ENCODE measurements at places on chromosomes 1 and 21. TPM values are rescaled to one million over a fixed set of nuclear protein-coding genes. Genes with fewer than 3 reads are reported as not detected.

DNA sequence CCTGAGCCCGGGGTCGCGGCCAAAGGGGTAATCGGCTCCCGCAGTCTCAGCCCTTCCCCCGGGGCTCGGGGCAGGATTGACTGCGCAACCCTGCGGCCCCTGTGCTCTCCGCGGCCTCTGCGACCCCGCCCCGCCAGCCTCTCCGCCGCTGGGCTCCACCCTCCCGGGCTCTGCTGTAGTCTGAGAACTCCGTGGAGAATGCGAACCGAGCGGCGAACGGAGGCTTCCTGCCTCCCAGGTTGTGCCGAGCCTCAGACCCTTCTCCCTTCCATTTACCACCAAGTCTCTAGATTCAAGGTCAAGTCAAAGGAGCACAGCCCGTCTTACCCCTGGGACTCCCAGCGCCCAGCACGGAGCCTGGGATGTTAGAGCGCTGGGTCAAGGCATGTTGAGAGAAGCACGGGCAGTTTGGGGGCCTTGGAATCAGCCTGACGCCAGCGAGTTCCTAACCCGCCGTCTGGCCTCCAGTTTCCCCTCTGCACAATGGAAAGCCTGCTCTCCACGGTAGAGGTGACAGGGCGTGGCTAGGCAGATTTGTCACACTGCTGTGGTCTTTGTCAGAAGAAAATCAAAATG, 3.0 kb downstream of the ATP2B4 start:
- H3K4me3 ChIP-seq = peak overlapping the region; percentile 94
- H3K4me1 ChIP-seq = peaks cover 59% of the 10 kb centered on the region
- H3K36me3 ChIP-seq = no peaks in the 10 kb centered on the region
- H3K27me3 ChIP-seq = peaks cover 29% of the 10 kb centered on the region
- DNase-seq = peak; percentile 58

GRCh38 chr1:107132780-107133179, 8.1 kb upstream of the NTNG1 start:
- H3K4me3 ChIP-seq = no peak overlapping the region
- no peaks in the 10 kb centered on the region for H3K36me3 ChIP-seq
- H3K27ac ChIP-seq = no peak overlapping the region
- peaks cover 54% of the 10 kb centered on the region for H3K27me3 ChIP-seq
- no peaks in the 10 kb centered on the region for H3K4me1 ChIP-seq

SPRR4 gene
- not detected for total RNA-seq

- H3K36me3 ChIP-seq = peaks cover 16% of the 10 kb centered on the region
- no peak overlapping the region for H3K27ac ChIP-seq
- no peaks in the 10 kb centered on the region for H3K4me1 ChIP-seq
- no peak for DNase-seq
- H3K4me3 ChIP-seq = no peak overlapping the region
These were observed 18.7 kb downstream of the CEP85 start for GRCh38 chr1:26252718-26253117.

DNA sequence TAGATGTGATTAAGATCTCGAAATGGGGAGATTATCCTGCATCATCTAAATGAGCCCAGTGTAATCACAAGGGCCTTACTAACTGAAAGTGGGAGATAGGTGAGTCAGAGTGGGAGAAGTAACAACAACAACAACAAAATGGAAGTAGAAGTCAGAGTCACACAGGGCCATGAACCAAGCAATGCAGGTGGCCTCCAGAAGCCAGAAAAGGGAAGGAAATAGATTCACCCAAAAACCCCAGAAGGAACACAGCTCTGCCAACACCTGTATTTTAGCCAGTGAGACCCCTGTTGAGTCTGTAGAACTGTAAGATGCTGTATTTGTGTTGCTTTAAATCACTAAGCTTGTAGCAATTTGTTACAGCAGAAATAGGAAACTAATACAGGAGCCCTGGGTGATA, 4.1 kb downstream of the TAGLN2 start:
- DNase-seq = no peak
- no peak overlapping the region for H3K27ac ChIP-seq
- peaks cover 34% of the 10 kb centered on the region for H3K4me1 ChIP-seq
- H3K4me3 ChIP-seq = no peak overlapping the region
- H3K27me3 ChIP-seq = peaks cover 33% of the 10 kb centered on the region

FCRL4 gene
- total RNA-seq = not detected

GRCh38 chr1:237249120-237249519, 207.1 kb downstream of the RYR2 start:
- H3K4me3 ChIP-seq = no peak overlapping the region
- H3K27me3 ChIP-seq = no peaks in the 10 kb centered on the region
- no peak overlapping the region for H3K27ac ChIP-seq
- no peak for DNase-seq
- H3K36me3 ChIP-seq = no peaks in the 10 kb centered on the region

DNA sequence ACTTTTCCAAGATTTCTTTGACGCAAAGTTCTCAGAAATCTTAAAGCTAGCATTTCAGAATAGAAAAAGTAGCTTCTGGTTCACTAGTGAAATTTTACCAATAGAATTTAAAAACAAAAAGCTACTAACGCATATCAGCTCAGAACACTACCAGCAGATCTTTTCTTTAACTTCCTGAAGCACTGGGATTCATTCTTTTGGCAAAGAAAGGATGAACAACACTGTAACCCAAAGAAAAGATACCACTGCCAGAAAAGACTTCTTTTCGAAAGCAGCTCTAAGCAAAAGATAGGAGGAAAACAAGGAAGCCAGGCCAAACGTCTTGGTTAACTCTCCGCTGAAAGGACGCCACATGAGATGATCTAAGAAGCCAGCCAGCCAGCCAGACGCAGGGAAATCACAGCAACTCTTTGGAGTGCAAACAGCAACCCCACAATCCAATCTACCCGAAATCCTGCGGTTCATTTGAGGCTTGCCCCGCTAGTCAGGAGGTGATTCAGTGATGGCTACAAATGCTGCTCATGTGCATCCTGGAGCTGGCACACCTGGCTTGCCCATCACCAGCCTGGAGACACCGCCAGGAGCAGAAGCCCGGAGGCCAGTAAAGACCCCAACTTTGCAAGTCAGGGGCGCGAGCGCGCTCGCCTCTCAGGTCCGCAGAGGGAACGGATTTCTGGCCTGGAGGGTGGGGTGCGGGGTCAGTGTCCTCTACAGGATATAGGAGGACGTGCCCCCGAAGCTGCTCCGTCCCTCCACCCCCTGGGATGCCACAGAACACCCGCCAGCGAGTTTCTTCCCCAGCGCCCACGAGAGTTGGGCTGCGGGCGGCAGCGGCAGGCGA, 812 bp downstream of the NBPF1 start:
- H3K27me3 ChIP-seq = no peaks in the 10 kb centered on the region
- H3K36me3 ChIP-seq = no peaks in the 10 kb centered on the region
- H3K4me3 ChIP-seq = no peak overlapping the region
- no peak overlapping the region for H3K27ac ChIP-seq

C1QB gene
- not detected for total RNA-seq

KRTAP21-3 gene
- not detected for total RNA-seq

VAV3 gene
- total RNA-seq = 2.6 TPM

GRCh38 chr1:193417945-193418744, 231.7 kb upstream of the B3GALT2 start:
- no peak overlapping the region for H3K4me3 ChIP-seq
- H3K27ac ChIP-seq = no peak overlapping the region
- no peaks in the 10 kb centered on the region for H3K27me3 ChIP-seq
- H3K4me1 ChIP-seq = no peaks in the 10 kb centered on the region
- no peak for DNase-seq
- no peaks in the 10 kb centered on the region for H3K36me3 ChIP-seq

DNA sequence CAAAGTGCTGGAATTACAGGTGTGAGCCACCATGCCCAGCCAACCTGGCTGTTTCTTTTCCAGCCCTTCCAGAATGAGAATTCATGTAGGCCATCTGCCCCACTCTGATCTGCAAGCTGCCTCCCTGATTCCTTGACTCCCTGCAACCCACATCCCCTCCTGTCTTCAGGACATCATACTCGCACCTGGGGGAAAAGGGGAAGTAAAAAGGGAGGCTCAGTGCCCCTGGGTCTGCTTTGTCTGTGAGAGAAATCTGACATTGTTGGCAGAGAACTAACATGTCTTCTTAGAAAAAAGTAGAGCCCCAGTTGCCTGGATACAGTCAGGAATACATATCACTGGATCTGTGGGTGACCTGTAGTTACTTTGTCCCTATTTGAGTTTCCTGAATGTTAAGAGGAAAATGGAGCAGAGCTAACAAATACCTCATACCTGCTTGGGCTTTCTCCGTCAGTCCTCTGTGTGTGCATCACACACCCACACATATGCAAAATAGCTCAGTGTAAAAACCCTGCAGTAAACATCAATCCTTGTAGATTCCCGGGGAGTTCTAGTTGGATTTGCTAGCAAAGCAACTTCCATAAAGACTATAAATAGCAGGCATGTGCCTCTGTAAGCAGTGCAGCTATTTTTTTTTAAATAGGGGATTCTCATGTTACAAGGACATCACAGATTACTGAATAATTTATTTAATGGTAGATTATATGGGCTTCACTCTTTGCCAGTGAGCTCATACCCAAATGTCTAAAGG, 62.9 kb downstream of the TEX35 start:
- H3K27ac ChIP-seq = no peak overlapping the region
- H3K4me1 ChIP-seq = peaks cover 6% of the 10 kb centered on the region
- H3K4me3 ChIP-seq = no peak overlapping the region
- H3K27me3 ChIP-seq = no peaks in the 10 kb centered on the region

UMODL1 gene
- total RNA-seq = not detected

GRCh38 chr1:8878448-8878697, at the start of gene ENO1:
ENO1 (minus strand) TSS chr1:8878686; CDS start chr1:8874908, 3,778 bp downstream.
- peaks cover 49% of the 10 kb centered on the region for H3K4me1 ChIP-seq
- H3K27ac ChIP-seq = peak within 1 kb of the TSS; percentile 99
- peaks cover 4% of the 10 kb centered on the region for H3K27me3 ChIP-seq
- DNase-seq = no peak
- peaks cover 15% of the 10 kb centered on the region for H3K36me3 ChIP-seq

- H3K4me3 ChIP-seq = peak within 1 kb of the TSS; percentile 68
- no peaks in the 10 kb centered on the region for H3K27me3 ChIP-seq
- H3K27ac ChIP-seq = no peak within 1 kb of the TSS
- H3K4me1 ChIP-seq = peaks cover 9% of the 10 kb centered on the region
- DNase-seq = no peak
- peaks cover 7% of the 10 kb centered on the region for H3K36me3 ChIP-seq
These were observed at the start of gene LENEP for GRCh38 chr1:154993572-154994268. LENEP (plus strand) TSS chr1:154993586; CDS start chr1:154993608, 22 bp downstream.

DNA sequence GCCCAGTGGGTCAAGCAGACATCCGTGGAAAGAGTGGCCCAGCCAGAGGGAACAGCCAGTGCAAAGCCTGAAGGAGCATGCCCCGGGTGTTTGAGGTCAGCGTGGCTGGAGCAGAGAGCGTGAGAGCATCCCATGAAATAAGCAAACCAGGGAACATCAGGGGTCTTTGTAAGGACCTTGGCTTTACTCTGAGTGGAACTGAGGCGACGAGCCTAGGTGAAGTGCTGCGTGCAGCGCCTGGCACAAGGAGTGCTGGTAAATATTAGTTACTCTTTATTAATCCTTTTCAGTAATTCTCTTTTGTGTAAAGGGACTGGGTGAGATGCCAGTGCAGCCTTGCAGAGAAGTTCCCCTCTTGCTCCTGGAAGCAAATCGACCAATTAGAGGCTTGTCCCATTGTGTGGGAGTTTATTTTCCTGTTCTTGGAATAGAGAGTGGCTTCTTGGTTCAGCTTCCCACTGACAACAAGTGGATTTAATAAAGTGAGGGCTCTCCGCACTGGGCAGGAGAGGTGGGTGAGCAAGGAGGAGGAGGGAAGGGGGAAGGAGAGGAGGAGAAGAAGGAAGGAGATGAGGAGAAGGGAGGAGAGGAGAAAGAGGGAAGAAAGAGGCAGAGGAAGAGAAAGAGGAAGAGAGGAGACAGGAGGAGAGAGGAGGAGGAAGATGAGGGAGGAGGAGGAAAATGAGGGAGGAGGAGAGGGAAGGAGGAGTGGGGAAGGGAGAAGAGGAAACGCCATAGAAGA, 37.6 kb upstream of the DISP3 start:
- no peak for DNase-seq
- H3K4me1 ChIP-seq = peaks cover 14% of the 10 kb centered on the region
- peaks cover 25% of the 10 kb centered on the region for H3K27me3 ChIP-seq
- H3K36me3 ChIP-seq = no peaks in the 10 kb centered on the region
- H3K4me3 ChIP-seq = no peak overlapping the region
